Stimulated activated CD8-positive, alpha-beta memory T cell treated with anti-CD3 and anti-CD28 coated beads, Interleukin-4, amount 100 ng/mL, for 1 hour (primary cell): ENCODE measurements at places on chromosomes 5 and 9.

- no peak for DNase-seq
Measured at GRCh38 chr9:97418880-97419279, 7.0 kb downstream of the TDRD7 start.

- DNase-seq, result no peak
Measured at GRCh38 chr9:126794441-126794840, 10.4 kb upstream of the ZBTB43 start.

- DNase-seq, result no peak
Measured at GRCh38 chr9:137787786-137788505, 89.6 kb upstream of the CACNA1B start.

- DNase-seq, result no peak
Measured at GRCh38 chr5:138663009-138663408, 87.8 kb upstream of the HSPA9 start.

- DNase-seq, result no peak
Measured at GRCh38 chr9:91074866-91075265, 273.2 kb downstream of the SYK start.
